NCI-H1105 (cell line): ENCODE measurements at places on chromosomes 6 and 20.

DNA sequence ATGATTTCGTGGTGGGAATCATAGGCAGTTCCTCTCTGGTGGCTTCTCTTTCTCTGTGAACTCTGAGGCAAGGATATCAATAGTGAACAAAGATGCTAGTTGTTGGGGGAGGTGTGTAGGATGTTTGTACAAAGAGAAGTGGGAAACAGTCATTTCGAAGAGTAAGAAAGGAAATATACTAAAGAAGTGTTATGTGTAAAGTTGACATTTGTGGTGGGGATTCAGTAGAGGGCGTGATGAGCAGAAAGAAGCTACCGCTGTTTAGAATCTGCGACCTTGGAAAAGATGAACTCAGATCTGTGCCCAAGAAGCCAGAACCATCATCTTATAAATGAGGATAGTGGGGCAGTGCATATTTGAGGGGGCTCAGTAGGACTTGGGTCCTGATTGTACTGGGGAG is 11.4 kb downstream of the SLC35F1 start:
- no peak for DNase-seq

GRCh38 chr20:7399575-7399974 is 540.7 kb downstream of the HAO1 start:
- no peak for DNase-seq

DNA sequence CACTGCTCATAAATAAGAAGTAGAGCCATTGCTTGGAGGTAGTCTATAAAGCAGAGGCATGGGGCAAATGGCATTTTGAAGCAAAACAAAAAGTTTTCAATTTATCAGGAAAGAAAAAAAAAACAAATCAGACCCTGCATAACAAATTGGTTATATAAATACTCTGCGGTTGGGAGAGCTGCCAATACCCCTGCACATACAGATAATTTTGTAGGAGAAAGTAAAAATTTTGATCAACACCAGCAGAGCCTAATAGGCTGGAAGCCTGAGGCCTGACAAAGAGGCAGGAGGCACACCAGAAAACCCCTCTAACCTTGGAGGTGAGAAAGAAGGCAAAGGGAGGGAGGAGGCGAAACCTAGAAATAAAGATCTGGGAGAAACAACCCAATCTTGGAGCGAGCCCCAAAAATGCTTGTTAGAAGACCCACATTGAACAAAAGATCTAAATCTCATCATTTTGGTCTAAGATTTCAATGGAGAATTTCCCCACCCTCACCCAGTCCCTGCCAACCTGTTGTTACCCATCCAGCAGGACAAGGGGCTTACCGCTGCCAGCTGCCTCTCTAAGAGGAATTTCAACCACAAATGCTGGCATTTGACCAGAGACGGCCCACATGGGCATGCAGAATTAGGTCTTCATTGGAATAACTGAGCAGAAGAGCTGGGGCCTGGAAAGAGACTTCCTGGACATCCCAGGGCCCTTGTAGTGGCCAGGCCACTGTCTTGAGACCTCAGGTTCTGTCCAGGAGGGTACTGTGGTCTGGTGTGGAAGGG is 28.4 kb downstream of the FOXA2 start:
- DNase-seq, result no peak

DNA sequence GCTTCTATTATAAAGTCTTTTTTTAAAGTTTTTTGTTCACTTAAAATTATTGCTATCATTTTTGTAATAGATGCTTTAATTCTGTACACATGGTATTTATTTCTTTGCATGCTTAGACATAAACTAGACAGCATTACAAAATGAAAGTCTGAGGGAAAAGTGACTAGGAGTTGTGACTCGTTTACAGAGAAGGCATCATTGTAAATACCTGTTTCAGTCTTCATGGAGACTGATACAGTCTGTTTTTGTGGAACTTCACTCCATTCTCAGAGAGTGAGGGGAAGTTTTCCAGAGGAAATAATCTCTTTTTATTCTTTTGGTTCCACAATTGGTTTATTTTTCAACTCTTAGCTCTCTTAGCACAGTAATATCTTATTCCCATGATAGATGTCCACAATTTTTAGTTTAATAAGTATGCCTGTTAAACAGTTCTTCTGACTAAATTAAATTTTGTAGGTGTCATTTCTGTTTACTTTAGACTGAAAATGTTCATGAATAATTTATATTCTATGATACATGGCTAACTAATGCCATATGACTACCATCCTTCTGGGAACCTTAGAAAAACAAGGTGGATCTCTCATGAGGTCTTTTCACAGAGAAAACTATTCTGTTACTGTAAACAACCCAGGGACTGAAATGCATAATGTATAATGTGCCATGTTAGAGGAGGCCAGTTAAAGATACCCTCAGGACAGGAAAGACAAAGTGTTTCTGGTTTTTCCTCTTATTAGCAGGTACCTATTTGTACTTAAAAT is 69.2 kb downstream of the MYO6 start:
- DNase-seq, result no peak

GRCh38 chr20:62695448-62696414 is 12.9 kb upstream of the NTSR1 start:
- DNase-seq, result no peak
